ENCODE measurements at places on chromosomes 16 and 17. TPM values are rescaled to one million over a fixed set of nuclear protein-coding genes. Genes with fewer than 3 reads are reported as not detected.

Gene VPS35L
- total RNA-seq = 75.9 TPM

Gene GAST
- total RNA-seq = not detected

Gene NEUROD2
- total RNA-seq = not detected

Gene PERCC1
- total RNA-seq = not detected

Gene KRTAP4-11
- total RNA-seq = not detected

Gene SHISA9
- total RNA-seq = 0.11 TPM

Gene TLCD3A
- total RNA-seq = 23.1 TPM

Gene SPNS2
- 1.3 TPM for total RNA-seq

Gene PHKG2
- total RNA-seq = 15.2 TPM

Gene CTRL
- total RNA-seq = 0.32 TPM

Gene MEIOB
- 0.32 TPM for total RNA-seq

Gene C17orf67
- total RNA-seq = 0.76 TPM

Gene MYH1
- total RNA-seq = not detected

Measured in articular chondrocyte of knee joint (primary cell).